ENCODE measurements at places on chromosomes 3 and 15.

- DNase-seq = no peak
Measured at GRCh38 chr15:31302778-31303725, 23.6 kb upstream of the KLF13 start.

- no peak for DNase-seq
Measured at GRCh38 chr3:150736903-150737832, 25.8 kb downstream of the SIAH2 start.

DNA sequence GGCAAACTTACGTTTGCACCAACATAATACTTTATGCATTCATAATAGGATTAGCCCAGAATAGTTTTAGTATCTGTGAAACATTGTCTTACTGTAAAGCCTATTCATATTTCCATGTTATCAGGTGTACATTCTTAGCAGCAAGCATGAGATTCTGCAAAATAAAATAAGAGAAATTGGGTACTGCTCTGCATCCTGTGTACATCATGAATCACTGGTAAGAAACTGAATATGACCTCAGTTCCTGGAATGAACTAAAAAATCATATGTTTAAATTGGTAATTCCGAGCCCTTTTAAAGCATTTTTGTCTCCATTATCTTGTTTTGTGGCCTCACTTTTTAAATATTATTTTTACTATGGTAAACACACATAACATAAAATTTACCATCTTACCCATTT, 605.1 kb downstream of the ROBO1 start:
- DNase-seq = no peak

- DNase-seq = no peak
Measured at GRCh38 chr3:118029049-118029448, 1005.6 kb downstream of the IGSF11 start.

DNA sequence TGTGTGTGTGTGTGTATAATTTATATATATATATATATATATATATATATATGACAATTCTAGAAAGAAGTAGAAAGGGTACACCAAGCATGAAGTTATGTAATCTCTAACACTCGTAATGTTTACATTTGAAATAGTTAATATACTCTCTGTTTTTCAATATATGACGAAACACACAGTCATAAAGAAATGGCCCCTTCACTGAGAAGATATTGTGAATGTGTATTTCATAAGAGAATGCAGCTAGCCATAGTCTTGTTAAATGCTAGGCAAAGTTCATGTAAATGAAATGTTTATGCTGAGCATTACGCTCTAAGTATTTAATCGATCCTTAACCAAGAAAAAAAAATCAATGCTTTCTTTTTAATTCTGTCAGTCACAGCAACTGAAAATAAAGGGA, 154.7 kb upstream of the TSPAN3 start:
- DNase-seq = no peak

DNA sequence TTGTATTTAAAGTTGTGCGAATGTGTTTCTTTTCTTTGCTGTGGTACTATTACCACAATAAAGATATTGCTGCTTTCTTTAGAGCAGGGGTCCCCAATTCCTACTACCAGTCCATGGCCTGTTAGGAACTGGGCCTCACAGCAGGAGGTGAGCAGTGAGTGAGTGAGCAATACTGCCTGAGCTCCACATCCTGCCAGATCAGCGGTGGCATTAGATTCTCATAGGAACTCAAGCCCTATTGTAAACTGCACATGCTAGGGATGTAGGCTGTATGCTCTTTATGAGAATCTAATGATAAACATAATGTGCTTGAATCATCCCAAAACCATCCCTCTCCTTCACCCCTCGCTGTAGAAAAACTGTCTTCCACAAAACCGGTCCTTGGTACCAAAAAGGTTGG, 41.6 kb downstream of the DMXL2 start:
- no peak for DNase-seq

DNA sequence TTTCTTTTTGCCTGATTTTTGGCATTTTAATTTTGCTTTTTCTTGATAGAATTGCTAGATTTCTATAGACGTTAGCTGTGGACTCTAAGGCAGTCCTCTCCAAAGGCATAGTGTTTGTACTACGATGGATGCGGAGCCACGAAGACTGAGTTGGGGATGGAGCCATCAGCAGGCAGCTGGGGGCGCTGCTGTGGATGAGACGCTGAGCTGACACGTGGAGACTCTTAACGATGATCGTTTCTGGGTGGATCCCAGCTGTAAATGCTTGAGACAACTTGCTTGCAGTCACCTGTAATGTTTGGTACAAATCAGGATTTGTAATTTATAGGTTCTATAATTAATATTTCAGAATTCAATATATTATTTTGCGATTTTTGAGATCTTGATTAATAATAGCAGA, 13.3 kb upstream of the PPP1R2 start:
- peak; percentile 32 for DNase-seq

GRCh38 chr15:73873889-73874511, 636 bp downstream of the TBC1D21 start:
- peak; percentile 20 for DNase-seq

DNA sequence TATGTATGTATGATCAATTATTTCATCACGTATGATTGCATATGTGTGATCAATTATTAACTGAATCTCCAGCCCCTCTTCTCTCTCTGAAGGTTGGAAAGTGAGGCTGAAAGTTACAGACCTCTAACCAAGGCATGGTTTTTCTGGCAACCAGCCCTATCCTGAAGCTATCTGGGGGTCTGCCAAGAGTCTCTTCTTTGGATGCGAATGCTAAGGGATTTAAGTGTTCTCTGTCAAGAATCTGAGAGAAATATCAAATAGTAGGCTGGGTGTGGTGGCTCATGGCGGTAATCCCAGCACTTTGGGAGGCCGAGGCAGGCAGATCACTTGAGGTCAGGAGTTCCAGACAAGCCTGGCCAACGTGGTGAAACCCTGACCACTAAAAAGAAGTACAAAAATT, 8.1 kb downstream of the NKTR start:
- no peak for DNase-seq

Data from endothelial cell (in vitro differentiated cells).